ENCODE measurements at places on chromosomes 5 and 9.

- DNase-seq = no peak
Observed at GRCh38 chr5:77402796-77403195, 89.3 kb downstream of the WDR41 start.

- no peak for DNase-seq
Observed at GRCh38 chr5:14182761-14183160, 39.6 kb downstream of the TRIO start.

DNA sequence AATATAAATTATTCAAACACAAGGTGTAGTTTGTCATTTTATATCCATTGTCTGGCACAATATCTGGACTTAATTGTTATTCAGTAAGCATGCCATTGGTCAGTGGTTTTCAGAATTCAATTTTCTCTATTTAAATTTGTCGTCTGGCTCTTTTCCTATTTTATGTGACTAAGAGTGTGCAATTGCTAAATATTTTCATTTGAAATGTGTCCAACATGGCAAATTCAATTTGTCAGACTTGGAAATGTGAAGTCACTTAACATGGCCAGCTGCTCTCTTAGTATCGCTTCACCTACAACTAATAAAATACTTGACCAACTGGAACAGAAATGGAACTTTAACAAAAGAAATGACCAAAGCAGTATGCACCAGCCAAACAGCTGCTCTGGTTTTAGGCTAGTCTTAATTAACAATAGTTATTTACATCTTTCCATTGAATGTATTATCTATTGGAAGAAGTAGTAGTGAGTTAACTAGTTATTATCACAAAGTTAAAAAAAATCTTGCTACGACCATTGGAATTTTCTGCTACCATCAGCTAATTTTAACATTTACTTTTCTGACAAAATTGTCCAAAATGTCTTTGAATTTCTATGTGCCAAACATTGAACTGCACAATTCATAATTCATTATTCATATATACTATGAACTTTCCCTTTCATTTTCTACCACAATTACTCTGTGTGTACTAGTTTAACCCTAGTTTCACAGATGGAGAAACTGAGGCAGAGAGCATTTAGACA lies 720.7 kb upstream of the FAM174A start:
- no peak for DNase-seq

DNA sequence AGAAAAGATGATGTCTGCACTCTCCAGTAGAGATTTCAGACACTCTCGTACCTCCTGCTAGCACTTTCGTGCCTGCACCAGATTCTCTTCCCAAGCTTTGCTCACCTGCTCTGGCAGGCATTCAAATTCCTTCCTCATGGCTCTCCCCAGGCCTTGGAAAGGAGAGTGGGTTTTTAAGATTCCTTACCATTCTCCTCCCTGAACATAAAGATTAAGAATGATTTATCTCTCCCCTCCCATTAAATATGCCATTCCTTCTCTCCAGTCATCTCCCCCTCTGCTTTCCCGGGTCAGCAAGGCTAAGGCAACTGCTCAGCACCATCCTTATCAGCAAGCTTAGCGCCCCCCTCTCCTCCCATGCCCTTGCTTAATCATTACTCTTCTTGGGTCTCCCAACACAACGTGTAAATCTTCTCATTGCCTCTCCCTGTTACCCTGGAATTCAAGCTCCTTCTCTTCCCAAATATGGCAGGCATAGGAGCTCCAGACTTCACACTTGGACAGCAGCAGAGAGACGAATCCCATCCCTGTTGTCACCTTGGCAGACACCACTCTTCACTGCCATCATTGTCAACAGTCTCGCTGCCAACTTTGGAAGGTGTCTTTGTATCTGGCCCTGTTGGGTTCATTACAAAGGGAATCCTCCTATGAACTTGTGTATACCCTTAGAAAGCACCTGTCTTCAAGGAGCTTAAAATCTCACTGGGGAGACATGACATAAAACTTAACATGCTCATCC lies 332.9 kb downstream of the SLIT3 start:
- no peak for DNase-seq

DNA sequence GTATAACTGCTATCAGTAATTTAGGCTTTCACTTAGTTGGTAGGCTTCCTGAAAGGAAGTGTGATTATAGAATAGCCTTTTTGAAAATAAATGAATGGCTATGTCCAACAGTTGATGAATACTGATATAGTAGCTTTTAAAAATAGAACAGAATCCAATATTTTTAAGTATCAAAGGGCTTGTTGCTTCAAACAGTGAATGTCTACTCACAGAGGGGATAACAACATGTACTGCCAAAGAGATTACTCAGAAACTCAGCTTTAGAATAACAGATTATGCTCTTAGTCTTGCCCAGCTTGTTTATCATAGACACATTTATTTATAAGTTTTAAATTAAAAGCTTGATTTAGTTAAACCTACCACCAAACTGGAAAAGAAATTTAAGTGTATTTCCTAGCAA lies 132.6 kb downstream of the XRCC4 start:
- DNase-seq = no peak

DNA sequence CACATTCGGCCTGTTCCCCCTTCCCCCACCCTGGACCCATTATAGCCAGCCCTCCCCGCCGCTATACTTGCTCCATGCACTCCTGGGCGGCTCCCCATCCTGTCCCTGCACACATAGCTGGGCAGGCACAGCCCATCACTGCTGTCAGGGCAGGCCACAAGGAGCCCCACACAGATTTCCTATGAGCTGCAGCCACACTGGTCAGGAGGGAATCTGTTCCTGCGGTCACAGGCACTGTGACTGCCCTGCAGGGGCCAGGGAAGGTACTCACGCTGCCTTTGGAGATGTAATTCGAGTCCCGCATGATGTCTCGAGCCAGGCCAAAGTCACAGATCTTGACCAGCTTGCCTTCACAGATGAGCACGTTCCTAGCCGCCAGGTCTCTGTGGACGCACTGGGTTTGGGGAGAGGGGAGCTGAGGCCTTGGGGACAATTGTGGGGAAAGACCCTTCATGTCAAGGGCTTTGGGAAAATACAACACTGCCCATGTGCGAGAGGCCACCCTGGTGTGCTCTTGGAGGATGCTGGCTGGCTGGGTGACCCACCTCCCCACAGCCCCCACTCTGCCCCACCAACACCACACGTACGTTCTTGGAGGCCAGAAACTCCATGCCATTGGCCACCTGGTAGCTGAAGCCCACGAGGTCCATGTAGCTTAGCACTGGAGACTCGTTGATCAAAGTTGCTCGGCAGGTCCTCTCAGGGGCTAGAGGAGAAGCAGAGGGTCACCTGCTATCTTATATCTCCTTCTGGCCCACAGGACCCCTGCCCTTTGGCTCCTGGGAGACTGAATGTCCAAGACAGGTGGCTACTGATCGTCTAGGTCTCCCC lies 34.5 kb upstream of the CSF1R start:
- no peak for DNase-seq

DNA sequence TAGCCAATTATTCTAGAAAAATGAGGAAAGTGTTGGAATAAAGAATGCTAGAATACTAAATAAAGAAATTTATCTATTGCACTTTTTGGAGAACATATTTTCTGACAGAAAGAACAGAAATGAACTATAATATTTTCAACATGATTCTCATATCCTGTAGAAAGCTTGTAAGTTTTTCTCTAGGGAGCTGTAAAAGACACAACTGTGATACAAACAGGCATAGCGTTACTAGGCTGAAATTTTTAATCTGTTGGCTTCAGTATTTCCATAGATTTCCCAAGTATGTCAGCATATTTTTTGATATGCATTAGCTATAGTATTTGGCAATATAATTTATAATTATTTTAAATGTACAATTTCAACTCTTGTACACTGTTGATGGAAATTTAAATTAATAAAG lies 31.3 kb downstream of the ANXA1 start:
- no peak for DNase-seq

GRCh38 chr5:98516701-98517100 lies 256.8 kb upstream of the RGMB start:
- DNase-seq = no peak

GRCh38 chr9:80922544-80922943 lies 766.8 kb downstream of the TLE1 start:
- DNase-seq = no peak

GRCh38 chr9:88773627-88774244 lies 217.5 kb upstream of the S1PR3 start:
- no peak for DNase-seq

DNA sequence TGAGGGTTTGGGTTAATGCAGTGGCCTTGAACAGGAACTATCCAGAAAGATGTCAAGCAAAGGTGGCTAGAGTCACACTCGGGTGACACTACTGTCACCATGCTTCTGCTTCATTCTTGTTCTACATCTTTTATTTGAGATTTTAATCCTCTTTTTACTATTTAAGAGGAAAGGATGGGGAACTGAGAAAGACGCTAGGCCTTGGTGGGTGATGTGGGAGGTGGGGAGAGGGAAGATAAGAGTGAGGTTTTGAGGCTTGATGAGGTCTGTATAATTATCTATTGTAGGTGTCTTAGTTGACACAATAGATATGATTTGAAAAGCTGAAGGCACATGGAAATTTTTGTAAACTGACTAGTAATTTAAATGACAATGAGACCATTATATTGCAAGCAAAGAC lies 3.5 kb upstream of the BASP1 start:
- no peak for DNase-seq

- no peak for DNase-seq
Observed at GRCh38 chr9:75889977-75890471, 449 bp upstream of the PCSK5 start.

- DNase-seq = no peak
Observed at GRCh38 chr9:14945351-14945750, 35.1 kb upstream of the FREM1 start.

- DNase-seq = no peak
Observed at GRCh38 chr5:152622628-152623027, 217.5 kb upstream of the NMUR2 start.

- no peak for DNase-seq
Observed at GRCh38 chr9:110290001-110290400, 33.7 kb upstream of the TXN start.

GRCh38 chr5:149053072-149053695 lies 9.7 kb downstream of the SH3TC2 start:
- DNase-seq = no peak
